Naive B cell (primary cell): ENCODE measurements at places on chromosomes 11 and 22.
A peak's percentile ranks its signal among the peaks of the same experiment; 100 is the strongest.

- H3K27ac ChIP-seq: peak overlapping the region; percentile 89
- peak overlapping the region; percentile 95 for H3K4me3 ChIP-seq
Observed at GRCh38 chr11:108496643-108497256, 1.4 kb downstream of the POGLUT3 start.

GRCh38 chr11:120261931-120262330, 22.0 kb downstream of the POU2F3 start:
- H3K27ac ChIP-seq: no peak overlapping the region
- no peak overlapping the region for H3K4me3 ChIP-seq
- H3K4me1 ChIP-seq: no peaks in the 10 kb centered on the region
- no peak for DNase-seq
- H3K36me3 ChIP-seq: no peaks in the 10 kb centered on the region

- no peak overlapping the region for H3K4me3 ChIP-seq
- H3K27ac ChIP-seq: no peak overlapping the region
- DNase-seq: no peak
Observed at GRCh38 chr22:33526434-33527107, 393.7 kb downstream of the LARGE1 start.

- peaks cover 20% of the 10 kb centered on the region for H3K27me3 ChIP-seq
- no peaks in the 10 kb centered on the region for H3K36me3 ChIP-seq
- no peak for DNase-seq
- H3K4me3 ChIP-seq: no peak overlapping the region
- peaks cover 6% of the 10 kb centered on the region for H3K4me1 ChIP-seq
- no peak overlapping the region for H3K27ac ChIP-seq
Observed at GRCh38 chr11:116062129-116062489, 557.9 kb upstream of the CADM1 start.

GRCh38 chr11:104365676-104366075, 201.7 kb upstream of the PDGFD start:
- peaks cover 8% of the 10 kb centered on the region for H3K27me3 ChIP-seq
- H3K36me3 ChIP-seq: no peaks in the 10 kb centered on the region
- H3K4me1 ChIP-seq: no peaks in the 10 kb centered on the region

DNA sequence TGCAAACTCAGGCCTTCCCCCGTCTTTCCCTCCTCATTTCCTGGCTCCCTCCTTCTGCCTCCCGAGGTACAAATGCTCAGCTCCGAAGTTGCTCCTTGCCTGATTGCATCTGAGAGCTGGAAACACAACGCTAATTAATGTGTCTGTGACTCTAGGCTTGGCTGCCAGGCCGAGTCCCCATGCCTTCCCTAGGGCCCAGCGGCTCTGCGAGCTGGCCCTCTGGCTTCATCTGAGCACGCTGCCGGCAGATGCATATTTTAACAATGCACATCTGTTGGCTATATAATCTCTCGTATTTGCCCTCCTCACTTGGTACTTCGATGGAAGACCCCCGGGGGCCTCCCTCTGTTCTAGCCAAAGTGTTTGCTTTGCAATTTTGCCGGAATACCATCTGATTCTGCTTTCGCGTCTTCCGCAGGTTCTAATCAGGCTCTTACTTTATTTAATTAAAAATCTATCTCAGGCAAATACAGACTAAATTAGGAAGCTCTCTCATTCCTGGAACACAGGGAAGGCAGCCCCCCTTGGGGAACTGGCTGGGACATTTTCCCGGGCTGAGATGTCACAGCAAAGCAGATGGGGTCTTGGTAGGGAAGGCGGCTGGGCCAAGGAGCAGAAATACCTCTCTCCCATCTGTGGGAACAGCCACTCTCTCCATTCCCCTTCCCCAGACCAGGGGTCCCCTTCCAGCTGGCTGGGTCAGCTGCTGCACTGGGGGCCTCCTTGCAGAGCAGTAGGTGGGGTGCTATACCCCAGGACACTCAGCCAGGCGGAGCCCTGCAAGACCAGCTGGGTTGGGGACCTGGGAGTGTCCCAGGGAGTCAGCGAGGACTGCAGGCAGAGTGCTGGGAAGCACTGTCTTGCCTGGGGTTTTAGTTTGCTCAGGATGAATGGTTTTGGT, 162.8 kb downstream of the ST3GAL4 start:
- H3K36me3 ChIP-seq: no peaks in the 10 kb centered on the region
- no peak for DNase-seq
- H3K27me3 ChIP-seq: peaks cover 17% of the 10 kb centered on the region
- H3K4me3 ChIP-seq: no peak overlapping the region
- H3K27ac ChIP-seq: no peak overlapping the region
